ENCODE measurements at places on chromosomes 12 and 14.

GRCh38 chr14:51073731-51074130, 21.2 kb downstream of the TRIM9 start:
- no peak for DNase-seq

DNA sequence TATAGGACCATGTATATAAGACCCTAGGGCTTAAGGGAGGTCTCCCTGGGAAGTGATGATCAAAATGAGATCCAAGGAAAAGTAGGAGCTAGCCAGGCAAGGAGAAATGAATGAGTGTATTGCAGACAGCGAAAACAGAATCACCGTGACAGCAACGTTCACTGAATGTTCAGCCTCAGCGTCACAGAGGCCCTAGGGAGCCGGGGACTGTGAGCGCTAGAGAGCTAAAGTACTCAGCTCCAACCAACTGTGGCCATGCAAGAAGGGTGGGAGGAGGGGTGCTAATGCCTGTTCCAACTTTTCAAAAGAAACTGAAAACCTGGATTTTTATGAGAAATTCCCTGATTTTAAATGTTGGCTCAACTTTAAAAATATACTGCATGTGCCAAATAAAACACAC, 105.5 kb upstream of the CCND2 start:
- DNase-seq: no peak

DNA sequence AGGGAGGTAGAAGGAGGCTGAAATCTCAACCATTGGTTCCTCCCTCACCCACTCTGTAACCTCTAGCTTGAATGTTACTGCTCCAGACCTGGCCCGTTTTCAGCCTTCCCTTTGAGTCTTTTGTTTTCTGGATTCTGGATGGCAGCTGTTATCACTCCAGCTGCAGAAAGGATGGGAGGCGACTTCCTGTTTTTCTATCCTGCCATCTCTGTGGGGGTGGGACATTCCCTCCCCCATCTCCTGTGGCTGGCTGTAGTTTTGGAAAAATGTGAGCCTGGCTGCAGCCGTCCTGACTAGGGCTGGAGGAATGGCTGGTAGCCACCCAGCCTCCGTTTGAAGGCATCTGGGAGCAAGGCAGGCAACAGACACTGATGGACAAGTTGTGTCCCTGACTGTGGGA, 2.9 kb upstream of the PPFIBP1 start:
- peak; percentile 52 for DNase-seq

GRCh38 chr12:11958221-11959091, 112.3 kb upstream of the BCL2L14 start:
- peak; percentile 91 for DNase-seq

- DNase-seq: peak; percentile 33
Measured at GRCh38 chr12:56999456-56999855, 6.9 kb downstream of the ZBTB39 start.

DNA sequence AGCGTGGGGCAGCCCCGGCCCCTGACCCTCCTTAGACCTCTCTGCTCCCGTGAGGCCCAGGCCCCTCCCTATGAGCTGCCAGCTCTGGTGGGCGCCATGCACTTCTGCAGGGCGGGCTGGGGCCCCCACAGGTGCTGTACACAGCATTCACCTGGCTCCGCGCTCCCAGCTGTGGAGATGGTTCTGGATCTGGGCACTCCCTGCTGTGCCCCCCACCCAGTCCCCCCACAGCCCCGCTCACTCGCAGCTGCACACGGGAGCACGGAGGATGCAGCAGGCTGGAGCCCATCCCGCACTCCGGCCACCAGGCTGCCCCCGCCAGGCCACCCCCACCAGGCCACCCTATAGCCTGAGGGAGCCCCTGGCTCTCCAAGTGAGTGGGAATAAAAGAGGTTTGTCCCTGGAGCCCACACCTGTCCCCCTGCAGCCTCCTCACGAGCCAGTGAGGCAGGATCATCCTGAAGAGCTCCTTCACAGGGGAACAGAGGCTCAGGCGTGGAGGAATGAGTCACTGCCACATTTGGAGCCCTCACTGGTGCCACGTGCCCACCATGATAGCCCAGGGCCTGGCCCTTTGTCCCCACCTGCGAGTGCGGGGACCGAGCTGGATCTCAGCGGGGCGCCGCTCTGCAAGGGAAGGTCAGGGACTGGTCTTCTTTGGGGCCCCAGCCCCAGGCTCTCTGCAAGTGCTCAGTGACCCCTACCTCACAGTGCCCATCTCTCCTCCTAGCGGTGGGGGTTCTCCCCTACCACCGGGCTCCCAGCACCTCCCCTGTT, 1.9 kb downstream of the ADSS1 start:
- no peak for DNase-seq

GRCh38 chr12:52206304-52207040, 14.7 kb upstream of the KRT80 start:
- DNase-seq: no peak

DNA sequence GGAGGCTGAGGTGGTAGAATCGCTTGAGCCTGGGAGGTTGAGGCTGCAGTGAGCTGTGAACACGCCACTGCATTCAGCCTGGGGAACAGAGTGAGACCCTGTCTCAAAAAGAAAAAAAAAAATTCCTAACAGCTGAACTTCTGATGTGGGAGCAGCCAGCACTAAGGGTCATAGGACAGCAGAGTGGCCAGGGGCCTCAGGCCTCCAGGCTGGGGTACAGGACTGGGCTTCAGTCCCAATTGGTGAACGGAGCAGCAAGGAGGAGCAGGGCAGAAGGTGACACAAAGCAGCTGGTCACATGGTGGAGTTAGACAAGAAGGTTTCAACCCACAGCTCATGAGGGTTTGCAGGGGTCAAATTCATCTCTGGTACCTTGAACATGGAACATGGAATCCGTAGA, 40.8 kb upstream of the NRXN3 start:
- DNase-seq: no peak

DNA sequence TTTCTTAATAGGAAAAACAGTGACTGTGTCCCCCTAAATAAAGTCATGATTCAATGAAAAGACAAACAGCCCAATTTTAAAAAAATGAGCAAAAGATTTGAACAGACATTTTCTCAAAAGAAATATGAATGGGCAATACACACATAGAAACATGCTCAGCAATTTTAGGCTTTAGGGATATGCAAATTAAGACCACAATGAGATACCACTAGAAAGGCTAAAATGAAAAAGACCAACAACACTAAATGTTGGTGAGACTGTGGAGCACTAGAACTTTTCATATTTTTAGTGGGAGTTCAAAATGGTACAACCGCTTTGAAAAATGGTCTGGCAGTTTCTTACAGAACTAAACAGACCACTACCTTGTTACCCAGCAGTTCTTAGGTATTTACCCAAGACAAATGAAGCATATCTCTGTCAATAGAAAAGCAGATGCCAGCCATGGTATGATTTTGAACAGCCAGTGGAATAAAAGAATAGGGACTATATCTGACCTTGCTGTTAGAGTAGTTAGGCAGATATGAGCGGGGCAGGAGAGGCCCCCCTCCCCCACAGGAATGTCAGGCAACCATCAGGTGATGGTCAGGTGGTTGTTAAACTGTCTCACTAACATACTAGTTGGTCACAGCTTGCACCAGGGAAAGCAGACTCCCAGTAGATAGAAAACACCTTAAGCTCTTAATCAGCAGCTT, 108.8 kb downstream of the PRKCH start:
- no peak for DNase-seq

- DNase-seq: no peak
Measured at GRCh38 chr12:52032446-52032803, 18.8 kb upstream of the NR4A1 start.

GRCh38 chr12:6426882-6427671, 17.7 kb upstream of the CD27 start:
- no peak for DNase-seq

- DNase-seq: no peak
Measured at GRCh38 chr14:72081137-72081536, 148.9 kb downstream of the RGS6 start.

- no peak for DNase-seq
Measured at GRCh38 chr14:75060420-75060819, 3.4 kb downstream of the ACYP1 start.

DNA sequence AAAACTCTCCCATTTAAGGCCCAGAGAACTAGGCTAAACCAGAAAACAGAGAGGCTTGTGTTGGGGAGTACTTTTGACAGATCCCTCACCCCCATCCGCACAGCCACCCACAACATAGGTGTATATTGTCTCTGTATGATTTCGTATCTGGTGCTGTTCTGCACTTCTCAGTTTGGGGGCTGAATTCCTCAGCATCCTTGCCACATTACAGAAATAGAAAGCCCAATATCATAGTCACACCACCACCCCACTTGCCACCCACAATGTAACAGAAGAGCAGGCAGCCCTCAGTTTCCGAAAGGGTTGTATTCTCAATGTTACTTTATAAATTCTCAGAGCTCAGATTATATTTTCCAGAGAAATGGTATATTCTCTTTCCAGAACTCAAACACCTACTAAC, 950.9 kb downstream of the DIO2 start:
- no peak for DNase-seq

DNA sequence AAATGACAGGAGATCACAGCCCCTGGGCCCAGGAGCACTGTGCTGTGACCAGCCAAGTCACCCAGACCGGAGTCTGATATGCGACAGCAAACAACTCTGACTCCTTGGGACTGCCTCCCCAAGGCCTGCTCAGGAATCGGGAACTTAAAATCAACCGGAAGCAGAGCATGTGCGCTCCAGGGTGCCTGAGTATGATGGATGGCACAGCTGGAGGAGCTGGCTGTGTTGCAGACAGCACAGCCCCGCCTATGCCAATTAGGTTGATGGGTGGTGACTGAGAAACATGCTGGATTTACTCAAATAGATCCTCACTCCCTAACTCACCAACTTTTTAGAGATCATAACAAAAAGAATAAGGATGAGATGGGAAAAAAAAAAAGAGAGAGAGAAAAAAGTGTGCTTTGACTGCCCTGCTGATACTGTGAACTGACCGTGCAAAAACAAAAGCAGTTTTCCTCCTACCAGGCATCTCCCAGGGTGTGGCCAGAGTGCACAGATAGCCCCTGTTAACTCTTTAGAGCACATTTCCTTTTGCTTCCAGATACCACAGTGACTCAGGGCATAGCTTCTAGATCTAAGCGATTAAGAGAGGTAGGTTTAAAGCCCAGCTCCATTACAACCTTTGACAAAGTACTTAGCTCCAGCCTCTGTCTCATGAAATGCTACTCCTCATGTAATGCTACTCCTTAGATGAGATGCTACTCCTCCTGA, 27.4 kb upstream of the STON2 start:
- DNase-seq: no peak

GRCh38 chr12:93164103-93164880, 213.4 kb upstream of the NUDT4 start:
- DNase-seq: peak; percentile 21

DNA sequence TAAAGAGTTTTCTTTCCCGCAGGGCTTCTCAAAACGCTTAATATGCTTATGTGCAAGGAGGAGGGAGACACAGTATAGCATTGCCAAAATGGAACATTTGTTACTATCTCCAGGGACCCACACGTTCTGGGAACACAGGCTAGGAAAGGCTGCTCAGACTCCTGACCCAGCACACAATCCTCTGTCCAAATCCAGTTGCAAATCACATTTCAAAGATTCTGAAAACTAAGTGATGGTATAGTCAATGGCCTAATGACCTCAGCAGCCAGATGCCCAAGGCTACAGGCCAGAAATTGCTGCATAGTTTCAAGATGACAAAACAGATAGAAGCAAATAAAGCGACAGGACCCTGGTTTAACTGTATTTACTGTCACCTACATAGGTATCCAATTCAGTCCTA, 97.0 kb upstream of the GRIP1 start:
- peak; percentile 1 for DNase-seq

DNA sequence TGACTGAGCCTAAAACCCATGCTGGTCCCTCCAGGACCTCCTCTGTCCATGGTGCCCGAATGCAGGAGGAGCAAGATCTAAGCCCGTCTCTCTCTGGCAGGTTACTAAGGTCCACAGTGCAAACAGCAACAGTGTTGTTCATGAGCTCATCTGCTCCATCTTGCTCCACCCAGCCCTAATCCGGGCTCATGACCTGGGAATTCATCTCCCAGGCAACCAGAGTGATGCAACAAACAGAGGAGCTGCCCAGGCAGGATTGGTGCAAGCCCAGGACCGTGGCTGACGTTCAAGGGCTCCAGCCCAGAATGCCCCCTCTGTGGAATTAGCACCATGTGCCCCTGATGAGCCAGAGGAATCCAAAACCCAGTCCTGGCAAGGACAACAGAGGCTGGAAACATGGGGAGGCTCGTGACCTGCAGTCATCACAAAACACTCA, 29.9 kb downstream of the HSPB8 start:
- peak; percentile 20 for DNase-seq

GRCh38 chr14:77066578-77067172, 31.4 kb upstream of the CIPC start:
- DNase-seq: no peak

DNA sequence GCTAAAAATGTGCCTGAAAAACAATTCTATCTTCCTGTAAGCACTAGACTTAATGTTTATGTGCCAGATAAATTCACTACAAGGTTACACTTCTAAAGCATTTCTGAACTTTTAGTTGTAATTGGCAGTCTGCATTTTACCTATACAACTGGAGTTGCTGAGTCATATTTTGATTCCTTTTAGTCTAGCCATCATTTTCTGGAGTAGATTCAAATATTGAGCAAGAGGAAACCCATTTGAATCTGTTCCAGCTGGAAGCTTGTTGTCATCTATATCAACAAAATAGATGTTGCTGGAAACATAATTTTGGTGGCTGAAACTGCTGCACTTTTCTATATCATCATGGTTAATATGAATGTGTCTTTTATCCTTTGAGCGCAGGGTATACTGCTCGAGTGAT, 122.2 kb upstream of the CCDC175 start:
- no peak for DNase-seq

GRCh38 chr12:109186993-109187653, 70.7 kb downstream of the ACACB start:
- DNase-seq: no peak

DNA sequence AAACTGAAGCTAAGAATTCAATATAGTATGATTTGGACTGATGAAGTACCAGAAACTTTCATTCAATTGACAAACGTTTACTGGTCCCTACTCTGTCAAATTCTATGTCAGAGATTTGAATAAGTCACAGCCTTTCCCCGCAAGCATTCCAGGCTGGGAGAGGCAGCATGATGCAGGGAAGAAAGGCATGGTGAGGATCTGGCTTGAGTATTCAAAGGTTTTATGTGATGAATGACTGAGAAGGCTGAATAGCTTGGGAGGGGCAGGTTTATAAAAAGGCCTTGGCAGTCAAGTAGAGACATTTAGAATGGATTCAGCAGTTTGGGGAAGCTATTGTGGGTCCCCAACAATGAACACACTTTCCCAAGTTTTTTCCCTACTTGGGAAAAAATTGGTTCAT, 431.8 kb downstream of the DPF3 start:
- no peak for DNase-seq

DNA sequence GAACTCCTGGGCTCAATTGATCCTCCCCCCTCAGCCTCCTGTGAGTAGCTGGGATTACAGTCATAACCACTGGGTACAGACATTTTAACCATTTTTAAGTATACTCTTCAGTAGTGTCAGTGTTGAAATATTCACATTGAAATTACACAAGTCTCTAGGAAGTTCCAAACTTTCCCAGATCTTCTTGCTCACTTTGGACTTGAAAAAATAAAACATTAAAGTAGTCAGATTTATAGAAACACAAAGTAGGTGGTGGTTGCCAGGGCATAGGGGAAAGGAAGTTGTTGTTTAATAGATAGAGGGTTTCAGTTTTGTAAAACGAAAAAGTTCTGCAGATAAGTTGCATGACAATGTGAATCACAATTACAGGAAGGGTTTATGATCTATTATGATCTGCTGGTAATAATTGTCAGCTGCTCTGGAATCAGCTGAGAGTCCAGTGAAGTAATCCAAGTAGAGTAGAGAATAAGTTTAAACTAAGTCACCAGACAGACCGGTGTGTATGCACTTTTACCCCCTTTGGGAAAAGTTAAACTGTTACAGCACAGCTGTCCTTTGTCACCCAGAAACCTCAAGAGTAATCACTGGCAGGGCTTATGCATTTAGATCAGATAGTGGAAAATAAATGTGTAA, 27.4 kb downstream of the PCNX1 start:
- DNase-seq: peak; percentile 23

All from EL (cell line).